ENCODE measurements at places on chromosomes 3 and 15. TPM values are rescaled to one million over a fixed set of nuclear protein-coding genes. Genes with fewer than 3 reads are reported as not detected.

DNA sequence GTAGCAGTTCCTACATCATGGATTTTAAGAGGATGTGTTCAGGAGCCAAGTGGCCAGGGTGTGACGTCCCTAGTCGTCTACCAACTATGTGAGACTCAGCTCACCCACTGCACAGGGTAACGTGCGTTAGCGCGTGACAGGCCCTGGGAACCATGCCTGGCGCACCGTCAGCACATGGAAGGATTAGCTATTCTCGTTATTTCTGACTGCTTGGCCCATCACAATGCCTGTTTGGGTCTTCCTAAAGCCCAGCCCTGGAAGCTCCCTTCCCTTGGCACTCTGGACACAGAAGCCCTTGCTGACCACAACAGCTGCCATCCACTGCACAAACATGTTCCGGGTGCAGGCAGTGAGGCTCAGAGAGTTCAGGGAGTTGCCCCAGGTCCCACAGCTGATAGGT is 91.0 kb upstream of the RPL32 start:
- peaks cover 6% of the 10 kb centered on the region for H3K36me3 ChIP-seq
- no peak overlapping the region for H3K4me3 ChIP-seq
- no peaks in the 10 kb centered on the region for H3K27me3 ChIP-seq

DNA sequence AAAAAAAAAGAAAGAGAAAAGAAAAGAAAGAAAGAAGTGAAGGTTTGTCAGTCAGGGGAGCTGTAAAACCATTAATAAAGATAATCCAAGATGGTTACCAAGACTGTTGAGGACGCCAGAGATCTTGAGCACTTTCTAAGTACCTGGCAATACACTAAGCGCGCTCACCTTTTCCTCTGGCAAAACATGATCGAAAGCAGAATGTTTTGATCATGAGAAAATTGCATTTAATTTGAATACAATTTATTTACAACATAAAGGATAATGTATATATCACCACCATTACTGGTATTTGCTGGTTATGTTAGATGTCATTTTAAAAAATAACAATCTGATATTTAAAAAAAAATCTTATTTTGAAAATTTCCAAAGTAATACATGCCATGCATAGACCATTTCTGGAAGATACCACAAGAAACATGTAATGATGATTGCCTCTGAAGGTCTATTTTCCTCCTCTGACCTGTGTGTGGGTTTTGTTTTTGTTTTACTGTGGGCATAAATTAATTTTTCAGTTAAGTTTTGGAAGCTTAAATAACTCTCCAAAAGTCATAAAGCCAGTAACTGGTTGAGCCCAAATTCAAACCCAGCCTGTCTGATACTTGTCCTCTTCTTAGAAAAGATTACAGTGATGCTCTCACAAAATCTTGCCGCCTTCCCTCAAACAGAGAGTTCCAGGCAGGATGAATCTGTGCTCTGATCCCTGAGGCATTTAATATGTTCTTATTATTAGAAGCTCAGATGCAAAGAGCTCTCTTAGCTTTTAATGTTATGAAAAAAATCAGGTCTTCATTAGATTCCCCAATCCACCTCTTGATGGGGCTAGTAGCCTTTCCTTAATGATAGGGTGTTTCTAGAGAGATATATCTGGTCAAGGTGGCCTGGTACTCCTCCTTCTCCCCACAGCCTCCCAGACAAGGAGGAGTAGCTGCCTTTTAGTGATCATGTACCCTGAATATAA is 2.0 kb downstream of the B2M start:
- peaks cover 21% of the 10 kb centered on the region for H3K36me3 ChIP-seq
- H3K27me3 ChIP-seq: peaks cover 10% of the 10 kb centered on the region
- no peak overlapping the region for H3K27ac ChIP-seq
- no peaks in the 10 kb centered on the region for H3K4me1 ChIP-seq
- no peak for DNase-seq

DNA sequence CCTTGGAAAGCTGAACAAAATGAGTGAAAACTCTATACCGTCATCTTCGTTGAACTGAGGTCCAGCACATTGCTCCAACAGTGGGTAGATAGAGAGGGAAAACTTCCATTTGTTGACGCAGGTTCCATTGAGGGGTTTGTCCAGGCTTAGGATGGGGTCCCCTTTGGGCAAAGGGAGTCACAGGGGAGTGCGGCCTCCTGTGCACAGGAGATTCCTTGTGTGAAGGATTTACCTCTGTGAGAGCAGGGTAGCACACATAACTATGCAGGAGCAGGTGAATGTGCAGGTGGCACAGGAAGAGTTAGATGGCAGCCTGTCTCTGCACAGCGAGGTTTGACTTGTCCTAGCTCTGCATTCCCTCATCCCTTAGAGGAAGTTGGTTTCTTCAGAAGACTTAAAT is 139.3 kb downstream of the SNRPN start:
- H3K36me3 ChIP-seq: peaks cover 94% of the 10 kb centered on the region
- no peaks in the 10 kb centered on the region for H3K27me3 ChIP-seq
- peak; percentile 26 for DNase-seq
- no peak overlapping the region for H3K27ac ChIP-seq
- H3K4me1 ChIP-seq: no peaks in the 10 kb centered on the region

DNA sequence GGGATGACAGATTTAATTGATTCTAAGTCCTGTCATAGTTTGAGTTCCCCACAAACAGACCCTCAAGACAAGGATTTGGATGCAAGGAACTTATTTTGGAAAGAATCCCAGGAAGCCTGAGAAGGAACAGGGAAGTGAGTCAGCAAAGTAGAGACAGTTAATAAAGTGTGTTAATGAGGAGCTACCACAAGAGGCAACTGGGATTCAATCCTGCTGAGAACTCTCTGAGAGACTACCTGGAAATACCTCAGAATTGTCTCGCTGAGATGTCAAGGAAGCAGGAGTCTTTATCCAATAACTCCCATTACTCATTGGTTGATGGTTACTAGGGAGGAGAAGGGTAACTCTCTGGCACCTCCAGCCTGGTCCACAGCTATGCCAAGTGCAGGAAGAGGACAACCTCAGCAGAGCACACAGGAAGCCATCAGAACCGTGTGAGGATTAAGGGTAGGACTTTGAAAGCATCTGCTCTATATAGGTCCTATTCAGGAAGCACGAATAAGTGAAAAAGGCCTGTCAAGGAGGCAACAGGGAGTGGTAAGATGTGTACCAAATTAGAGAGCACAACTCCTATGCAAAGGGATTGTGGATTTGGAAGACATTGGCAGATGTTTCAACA is 311.1 kb upstream of the KCNH8 start:
- no peak overlapping the region for H3K4me3 ChIP-seq
- no peaks in the 10 kb centered on the region for H3K36me3 ChIP-seq
- H3K27ac ChIP-seq: no peak overlapping the region

DNA sequence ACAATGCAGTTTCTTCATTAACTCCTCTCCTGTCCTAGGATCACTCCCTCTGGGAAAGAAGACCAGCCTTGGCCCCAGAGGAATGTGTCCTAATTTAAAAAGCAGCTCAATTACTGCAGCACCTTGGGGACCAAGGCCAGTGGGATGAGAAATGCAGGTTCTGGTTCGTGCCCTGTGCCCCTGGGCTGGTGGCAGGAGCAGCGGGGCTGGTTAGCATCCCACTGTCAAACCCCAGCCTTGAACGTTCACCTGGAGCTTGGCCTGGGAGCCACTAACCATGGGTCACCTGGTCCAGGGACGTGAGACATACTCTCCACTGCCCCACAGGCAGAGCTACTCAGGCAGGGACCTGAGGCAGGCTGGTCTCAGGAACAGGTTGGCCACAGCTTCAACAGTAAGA is 8.4 kb upstream of the RTP3 start:
- no peak for DNase-seq
- H3K4me1 ChIP-seq: peaks cover 4% of the 10 kb centered on the region
- no peak overlapping the region for H3K27ac ChIP-seq

DNA sequence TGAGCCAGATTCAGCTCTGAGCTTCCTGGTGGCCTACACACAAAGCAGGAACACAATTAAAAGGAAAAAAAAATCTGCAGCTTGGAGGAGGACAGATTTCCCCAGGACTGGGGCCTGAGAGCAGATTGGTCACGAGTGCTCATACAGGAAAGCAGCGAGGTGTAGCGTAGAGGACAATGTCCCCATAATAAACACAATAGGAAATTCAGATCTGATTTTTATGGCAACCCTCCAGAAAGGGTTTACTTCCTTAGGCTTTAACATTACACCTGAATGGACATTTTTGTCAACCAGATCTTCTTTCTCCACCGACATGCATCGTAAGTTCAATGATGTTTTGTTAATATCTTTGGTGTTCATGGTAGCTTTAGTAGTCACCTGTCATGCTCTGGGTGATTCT is 23.3 kb downstream of the SLC6A20 start:
- no peak for DNase-seq
- no peak overlapping the region for H3K27ac ChIP-seq
- H3K36me3 ChIP-seq: no peaks in the 10 kb centered on the region
- no peaks in the 10 kb centered on the region for H3K4me1 ChIP-seq
- no peak overlapping the region for H3K4me3 ChIP-seq

DNA sequence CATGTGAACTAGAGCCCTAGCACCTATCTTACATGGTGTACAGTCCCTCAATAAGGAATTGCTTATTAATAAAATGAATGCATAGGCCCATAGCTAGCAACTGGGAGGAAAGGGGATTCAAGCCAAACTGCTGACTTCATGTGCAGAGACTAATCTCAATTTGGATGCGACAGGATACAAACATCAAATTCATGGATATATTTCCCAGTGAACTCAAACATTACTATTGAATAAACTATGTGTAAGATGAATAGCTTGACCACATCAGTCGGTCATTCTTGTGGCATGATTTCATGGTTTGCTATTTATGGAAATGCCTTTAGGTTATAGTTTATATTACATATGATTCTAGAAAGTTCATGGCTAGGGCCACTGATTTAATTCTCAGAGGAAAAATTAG is 268.6 kb upstream of the SLITRK3 start:
- H3K27me3 ChIP-seq: no peaks in the 10 kb centered on the region
- H3K4me3 ChIP-seq: no peak overlapping the region
- no peak overlapping the region for H3K27ac ChIP-seq

Gene GOLGA8S
- total RNA-seq: 0.09 TPM

- H3K27me3 ChIP-seq: no peaks in the 10 kb centered on the region
- DNase-seq: peak; percentile 33
- H3K36me3 ChIP-seq: no peaks in the 10 kb centered on the region
Measured at GRCh38 chr15:66098022-66098363, 155.6 kb downstream of the MEGF11 start.

- H3K27me3 ChIP-seq: no peaks in the 10 kb centered on the region
- no peak overlapping the region for H3K4me3 ChIP-seq
- no peaks in the 10 kb centered on the region for H3K4me1 ChIP-seq
- peaks cover 50% of the 10 kb centered on the region for H3K36me3 ChIP-seq
Measured at GRCh38 chr15:42511007-42511391, 15.6 kb downstream of the SNAP23 start.

GRCh38 chr15:39710681-39711080 is 72.0 kb downstream of the FSIP1 start:
- no peak for DNase-seq
- H3K27me3 ChIP-seq: no peaks in the 10 kb centered on the region
- H3K4me3 ChIP-seq: no peak overlapping the region
- H3K36me3 ChIP-seq: no peaks in the 10 kb centered on the region
- no peak overlapping the region for H3K27ac ChIP-seq

DNA sequence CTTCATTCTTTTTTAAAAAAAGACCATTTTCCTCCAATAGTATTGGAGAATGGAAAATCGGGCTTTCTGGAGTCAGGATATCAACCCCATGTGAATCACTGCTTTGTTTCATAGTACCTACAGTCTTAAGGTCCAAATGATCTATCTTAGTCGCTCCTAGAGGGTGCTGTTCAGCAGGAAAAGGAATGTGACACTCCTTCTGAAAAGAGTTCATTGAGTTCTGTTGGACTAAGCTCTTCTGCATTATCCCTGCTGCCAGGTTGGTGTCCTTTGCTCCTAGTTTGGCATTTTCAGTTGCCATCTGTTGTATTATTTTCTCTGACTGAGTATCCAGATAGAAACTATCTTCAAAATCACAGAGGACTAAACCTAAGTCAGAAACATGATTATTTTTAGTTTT is 57.2 kb downstream of the POLQ start:
- no peak overlapping the region for H3K27ac ChIP-seq
- no peaks in the 10 kb centered on the region for H3K27me3 ChIP-seq
- DNase-seq: no peak

Gene CLDN16
- 1.1 TPM for total RNA-seq

- no peaks in the 10 kb centered on the region for H3K27me3 ChIP-seq
- DNase-seq: no peak
- no peaks in the 10 kb centered on the region for H3K4me1 ChIP-seq
- no peaks in the 10 kb centered on the region for H3K36me3 ChIP-seq
- no peak overlapping the region for H3K27ac ChIP-seq
Measured at GRCh38 chr3:97384583-97384982, 380.0 kb upstream of the ARL6 start.

- no peaks in the 10 kb centered on the region for H3K27me3 ChIP-seq
- no peak overlapping the region for H3K4me3 ChIP-seq
- H3K27ac ChIP-seq: no peak overlapping the region
- no peaks in the 10 kb centered on the region for H3K36me3 ChIP-seq
Measured at GRCh38 chr15:47786371-47786770, 69.1 kb downstream of the SEMA6D start.

DNA sequence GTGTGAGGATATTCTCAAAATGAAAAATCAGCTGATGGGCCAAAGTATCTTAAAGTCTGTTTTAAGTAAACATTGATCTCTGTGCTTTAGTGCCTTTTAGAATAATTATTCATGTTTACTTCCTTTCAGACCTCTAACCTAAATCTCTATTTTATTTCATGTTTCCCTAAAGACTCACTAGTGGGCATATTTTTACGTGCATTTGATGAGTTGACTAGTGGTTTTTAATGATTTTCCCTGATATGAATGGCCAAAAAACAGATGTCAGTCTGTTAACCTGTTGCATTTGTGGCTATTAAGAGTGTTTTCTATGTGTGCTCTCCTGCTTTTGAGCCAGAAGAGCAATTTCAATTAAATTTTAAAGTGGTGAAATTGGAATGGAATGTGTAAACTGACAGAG is 6.9 kb downstream of the FAIM start:
- H3K36me3 ChIP-seq: no peaks in the 10 kb centered on the region
- no peaks in the 10 kb centered on the region for H3K4me1 ChIP-seq
- H3K27me3 ChIP-seq: no peaks in the 10 kb centered on the region
- no peak for DNase-seq
- no peak overlapping the region for H3K27ac ChIP-seq
- H3K4me3 ChIP-seq: no peak overlapping the region

DNA sequence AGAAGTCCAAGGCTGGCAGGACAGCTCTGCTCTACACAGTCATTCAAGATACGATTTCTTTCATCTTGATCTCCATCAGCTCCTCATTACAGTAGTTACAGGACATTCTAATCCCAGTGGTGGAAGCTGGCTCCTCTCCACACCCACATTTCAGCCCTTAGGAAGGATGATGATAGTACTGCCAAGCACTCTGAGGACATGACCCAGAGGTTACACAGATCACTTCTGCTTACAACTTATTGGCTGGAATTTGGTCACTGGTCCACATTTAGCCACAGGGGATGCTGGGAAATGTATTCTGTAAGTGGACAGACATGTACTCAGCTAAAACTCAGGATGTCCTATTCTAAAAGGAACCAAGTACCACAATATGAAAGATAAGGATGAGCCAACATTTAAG is 77.1 kb downstream of the IQCH start:
- H3K27me3 ChIP-seq: no peaks in the 10 kb centered on the region
- H3K4me1 ChIP-seq: no peaks in the 10 kb centered on the region
- H3K36me3 ChIP-seq: no peaks in the 10 kb centered on the region
- H3K27ac ChIP-seq: no peak overlapping the region
- DNase-seq: no peak

GRCh38 chr15:97692301-97693015 is 268.0 kb upstream of the ARRDC4 start:
- H3K4me1 ChIP-seq: no peaks in the 10 kb centered on the region
- no peak overlapping the region for H3K27ac ChIP-seq
- DNase-seq: no peak
- no peaks in the 10 kb centered on the region for H3K27me3 ChIP-seq

Measured in endodermal cell (in vitro differentiated cells).